Fibroblast of lung (primary cell): ENCODE measurements at places on chromosomes 7 and 10. TPM values are rescaled to one million over a fixed set of nuclear protein-coding genes. Genes with fewer than 3 reads are reported as not detected.

The MRLN gene
- total RNA-seq, result not detected in 2 replicates

The EVX1 gene
- not detected in 2 replicates for total RNA-seq

The MMD2 gene
- not detected in 2 replicates for total RNA-seq

The FBXW4 gene
- total RNA-seq, result 52.9 and 60.8 TPM in 2 replicates

The CHAT gene
- total RNA-seq, result not detected in 2 replicates

The OGDHL gene
- under 0.01 TPM in 2 replicates for total RNA-seq

The RAMP3 gene
- under 0.01 and 0.17 TPM in 2 replicates for total RNA-seq

The NUTM2E gene
- total RNA-seq, result under 0.01 TPM in 1 of 2 replicates, not detected in the other

The AKR1C8 gene
- not detected in 2 replicates for total RNA-seq

The THSD7A gene
- total RNA-seq, result under 0.01 and 0.83 TPM in 2 replicates

The TEX47 gene
- not detected in 2 replicates for total RNA-seq

The CLIP2 gene
- 58.3 and 77.8 TPM in 2 replicates for total RNA-seq

The AOC1 gene
- total RNA-seq, result not detected in 2 replicates

The RABGEF1 gene
- total RNA-seq, result 40.1 and 47.9 TPM in 2 replicates

The NEUROG3 gene
- total RNA-seq, result not detected in 2 replicates

The AGFG2 gene
- 2.6 and 3.1 TPM in 2 replicates for total RNA-seq

The ZPBP gene
- total RNA-seq, result not detected in 2 replicates

The SEMA3C gene
- 203 and 310 TPM in 2 replicates for total RNA-seq

The ANKRD2 gene
- 1.8 TPM in 2 replicates for total RNA-seq

The IPMK gene
- 4.1 and 6.3 TPM in 2 replicates for total RNA-seq

The GPR85 gene
- 2.1 and 9.2 TPM in 2 replicates for total RNA-seq

The NEURL1 gene
- total RNA-seq, result under 0.01 TPM in 1 of 2 replicates, not detected in the other

The USP54 gene
- total RNA-seq, result 6.4 and 9.9 TPM in 2 replicates
